ENCODE measurements at places on chromosomes 6 and 20. TPM values are rescaled to one million over a fixed set of nuclear protein-coding genes. Genes with fewer than 3 reads are reported as not detected.

Gene RSPO3
- total RNA-seq, result not detected

Gene ADGB
- not detected for total RNA-seq

DNA sequence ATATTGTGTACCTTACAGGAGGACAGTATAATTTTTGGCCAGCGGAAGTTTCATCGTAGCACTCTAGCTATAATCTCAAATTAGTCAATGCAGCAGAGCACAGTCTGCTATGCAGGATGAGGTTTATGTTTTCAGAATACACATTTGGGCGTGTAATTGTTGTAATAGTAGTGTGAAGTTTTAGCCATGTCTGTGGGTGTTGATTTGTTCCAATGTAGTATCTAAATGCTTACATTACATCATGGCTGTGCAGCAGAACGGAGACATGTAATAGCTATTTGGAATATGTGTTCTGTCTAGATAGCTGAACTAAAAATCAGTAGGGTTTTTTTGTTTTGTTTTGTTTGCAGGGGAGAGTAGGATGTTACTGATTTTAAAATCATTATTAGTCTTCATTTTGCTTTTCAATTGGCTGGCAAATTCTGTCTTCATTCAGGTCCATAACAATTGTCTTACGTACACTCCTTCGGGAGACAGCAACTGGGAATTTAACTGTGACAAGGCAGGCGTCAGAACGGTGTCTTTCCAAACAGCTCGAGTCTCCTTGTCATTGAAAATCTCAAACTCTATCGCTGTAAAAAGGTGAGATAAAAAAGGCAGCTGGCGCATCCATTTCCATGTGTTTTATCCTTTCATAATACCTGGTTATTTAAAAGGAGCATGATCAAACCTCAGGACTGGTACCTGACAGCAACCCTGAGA is 65.1 kb upstream of the CDH4 start:
- no peak for DNase-seq

GRCh38 chr20:38590676-38591473 is 9.9 kb downstream of the ADIG start:
- DNase-seq, result no peak

GRCh38 chr20:47785854-47786764 is 828 bp upstream of the SULF2 start:
- DNase-seq, result no peak

- DNase-seq, result no peak
These were observed 20.8 kb downstream of the ATP9A start for GRCh38 chr20:51747182-51747911.

Measured in CD8-positive, alpha-beta T cell (primary cell).